ENCODE measurements at places on chromosomes 1 and 21.

DNA sequence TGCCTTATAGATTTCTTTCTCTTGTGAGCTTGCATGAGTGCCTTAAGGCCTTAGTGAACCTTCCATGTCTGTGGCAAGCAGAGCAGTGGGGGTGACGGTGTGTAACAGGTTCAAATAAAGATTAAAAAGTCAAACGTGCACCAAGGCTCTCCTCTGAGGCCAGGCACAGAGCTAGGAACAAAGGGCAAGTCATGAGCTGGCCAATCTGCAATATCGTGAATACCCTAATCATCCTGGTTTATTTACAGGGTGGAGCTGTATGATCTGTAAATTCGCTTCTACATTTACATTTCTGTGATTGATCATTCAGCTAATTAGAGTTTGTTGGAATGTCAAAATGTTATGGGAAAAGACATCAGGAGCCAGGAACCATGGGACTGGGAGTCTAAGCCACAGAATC, 120.2 kb downstream of the CAPN8 start:
- DNase-seq = no peak

DNA sequence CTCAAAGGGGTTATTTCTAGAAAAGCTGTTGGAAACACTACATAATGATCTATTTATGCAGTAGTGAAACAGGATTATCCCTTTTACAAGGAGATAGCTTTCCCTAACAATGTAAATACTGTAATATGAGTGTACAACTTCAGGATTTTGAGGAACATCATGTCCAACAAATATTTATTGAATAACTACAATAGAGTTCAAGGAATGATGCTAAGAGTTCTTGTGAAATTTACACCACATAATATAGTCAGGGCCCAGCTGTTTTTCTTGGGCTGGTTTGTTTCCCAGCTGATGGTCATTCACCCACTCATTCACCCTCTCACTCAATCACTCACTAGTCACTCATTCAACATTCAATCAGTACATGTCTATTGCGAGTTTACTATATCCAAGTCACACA, 12.3 kb upstream of the LYPLAL1 start:
- no peak for DNase-seq

DNA sequence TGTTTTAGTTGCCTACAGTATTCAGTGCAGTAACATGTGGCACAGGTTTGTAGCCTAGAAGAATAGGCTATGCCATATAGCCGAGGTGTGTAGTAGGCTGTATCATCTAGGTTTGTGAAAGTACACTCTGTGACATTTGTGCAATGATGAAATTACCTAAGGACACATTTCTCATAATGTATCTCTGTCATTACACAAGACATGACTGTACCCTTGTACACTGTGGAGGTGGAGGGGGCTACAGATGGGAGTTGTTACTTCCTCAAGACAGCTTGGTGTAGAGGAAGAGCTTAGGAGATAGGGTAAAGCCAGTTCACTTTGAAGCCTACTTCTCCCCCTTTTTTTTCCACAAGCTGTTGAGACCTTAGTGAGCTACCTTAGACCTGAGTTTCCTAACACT, 59.7 kb upstream of the RAVER2 start:
- DNase-seq = no peak

- DNase-seq = no peak
Measured at GRCh38 chr21:33750017-33750416, 107.7 kb downstream of the ITSN1 start.

GRCh38 chr1:55352080-55352810, 137.1 kb upstream of the USP24 start:
- no peak for DNase-seq

DNA sequence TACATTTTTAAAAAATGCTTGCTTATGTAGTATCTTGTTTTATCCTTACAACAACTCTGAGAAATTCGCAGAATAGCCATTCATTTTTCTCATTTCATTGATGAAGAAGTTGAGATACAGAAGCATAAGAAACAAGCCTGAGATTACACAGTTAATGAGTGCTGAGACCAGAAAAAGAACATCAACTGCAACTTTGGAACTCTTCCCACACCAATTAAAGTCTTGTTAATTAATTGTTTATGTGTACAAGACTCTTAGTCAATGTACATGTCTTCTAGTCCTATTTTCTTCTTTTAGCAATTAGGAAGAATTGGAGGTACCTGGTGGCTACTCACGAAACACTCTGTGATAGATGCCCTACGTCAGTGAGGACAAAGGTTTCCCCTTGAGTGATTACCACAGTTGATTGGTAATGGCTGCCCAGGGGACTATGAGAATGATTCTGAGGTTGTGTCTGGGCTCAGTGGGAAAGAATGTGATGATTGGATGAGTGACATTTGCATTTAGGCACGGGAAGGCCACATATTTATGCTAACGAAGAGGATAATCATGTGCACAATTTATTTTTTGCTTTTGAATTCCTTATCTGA, 187.4 kb upstream of the KCNK2 start:
- DNase-seq = no peak

- no peak for DNase-seq
Measured at GRCh38 chr1:110674337-110675059, at the start of gene KCNA3. TSS of gene KCNA3 (minus strand) at chr1:110674940. CDS start at chr1:110674809, 131 bp downstream.

- no peak for DNase-seq
Measured at GRCh38 chr1:201176940-201177339, 13.7 kb upstream of the IGFN1 start.

DNA sequence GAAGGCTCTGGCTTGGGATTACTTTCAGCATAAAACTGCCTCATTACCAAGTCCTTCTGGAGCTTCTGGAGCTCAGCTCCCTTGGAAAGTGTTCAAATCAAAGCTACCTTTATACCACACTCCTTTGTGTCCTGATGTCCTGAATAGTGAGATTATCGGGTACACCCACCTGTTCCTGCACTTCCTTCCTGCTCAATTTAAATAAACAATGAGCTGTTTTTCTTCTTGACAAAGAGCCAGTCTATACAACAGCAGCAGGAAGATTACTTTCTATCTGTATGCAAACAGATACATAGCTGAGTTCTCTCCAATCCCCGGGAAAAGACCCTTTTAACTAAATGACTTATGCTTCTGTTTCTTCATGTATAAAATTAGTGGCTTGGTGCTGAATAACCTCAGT, 258.0 kb upstream of the FMN2 start:
- no peak for DNase-seq

DNA sequence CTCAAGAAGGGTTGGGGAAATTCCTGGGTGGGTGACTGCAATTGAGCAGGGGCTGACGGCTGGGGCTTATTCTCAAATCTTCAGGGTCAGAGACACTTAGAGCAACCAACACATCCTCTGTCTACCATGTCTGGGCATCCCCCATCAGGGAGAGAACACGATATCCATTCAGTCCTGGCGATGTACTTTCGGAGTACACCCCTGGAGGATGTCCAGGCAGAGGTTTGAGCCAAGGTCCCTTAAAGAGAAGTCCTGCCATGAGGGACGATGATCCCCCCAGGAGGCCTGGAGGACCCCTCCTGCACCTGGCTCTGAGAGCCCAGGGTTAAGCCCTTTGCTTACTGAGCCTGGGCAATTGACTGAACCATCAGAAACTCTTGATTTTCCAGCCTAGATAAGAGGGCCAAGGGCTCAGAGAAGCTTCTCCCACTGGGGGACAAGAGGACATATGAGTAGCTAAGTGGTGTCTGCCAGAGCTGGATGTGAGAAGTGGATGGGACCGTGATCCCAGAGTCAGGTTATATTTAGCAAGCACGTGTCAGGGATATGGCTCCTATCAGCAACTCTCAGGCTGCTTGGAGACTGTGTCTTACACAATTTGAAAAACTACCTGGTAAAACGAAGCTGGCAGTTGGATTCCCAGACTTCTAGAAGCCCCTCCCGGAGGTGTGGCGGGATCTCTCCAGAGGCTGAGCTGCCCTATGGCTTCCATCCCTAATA, 253.3 kb upstream of the VAMP3 start:
- DNase-seq = no peak
